ENCODE measurements at places on chromosomes 16 and 17.

DNA sequence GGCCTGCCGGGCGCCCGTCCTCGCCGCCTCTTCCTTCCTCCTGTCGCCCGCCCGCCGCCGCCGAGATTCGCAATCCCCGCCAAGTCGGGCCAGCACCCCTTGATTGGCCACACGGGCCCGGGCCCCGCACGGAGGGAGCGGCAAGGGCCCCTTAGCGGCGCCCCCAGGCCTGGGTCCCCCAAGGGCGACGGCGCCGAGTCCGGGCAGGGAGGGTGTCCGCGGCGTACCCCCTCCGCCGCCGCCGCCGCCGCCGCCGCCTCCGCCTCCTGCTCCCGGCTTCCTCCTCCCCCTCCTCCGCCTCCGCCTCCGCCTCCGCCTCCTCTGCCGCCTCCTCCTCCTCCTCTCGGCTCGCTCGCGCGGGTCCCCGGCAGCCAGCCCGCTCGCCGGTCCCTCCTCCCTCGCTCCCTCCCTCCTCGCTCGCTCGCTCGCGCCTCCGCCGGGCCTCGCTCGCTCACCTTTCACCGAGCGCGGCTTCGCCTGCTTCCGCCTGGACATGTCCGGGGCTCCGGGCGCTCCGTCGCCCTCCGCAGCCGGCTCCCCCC lies 561 bp downstream of the ZNF423 start:
- peak; percentile 69 for DNase-seq

DNA sequence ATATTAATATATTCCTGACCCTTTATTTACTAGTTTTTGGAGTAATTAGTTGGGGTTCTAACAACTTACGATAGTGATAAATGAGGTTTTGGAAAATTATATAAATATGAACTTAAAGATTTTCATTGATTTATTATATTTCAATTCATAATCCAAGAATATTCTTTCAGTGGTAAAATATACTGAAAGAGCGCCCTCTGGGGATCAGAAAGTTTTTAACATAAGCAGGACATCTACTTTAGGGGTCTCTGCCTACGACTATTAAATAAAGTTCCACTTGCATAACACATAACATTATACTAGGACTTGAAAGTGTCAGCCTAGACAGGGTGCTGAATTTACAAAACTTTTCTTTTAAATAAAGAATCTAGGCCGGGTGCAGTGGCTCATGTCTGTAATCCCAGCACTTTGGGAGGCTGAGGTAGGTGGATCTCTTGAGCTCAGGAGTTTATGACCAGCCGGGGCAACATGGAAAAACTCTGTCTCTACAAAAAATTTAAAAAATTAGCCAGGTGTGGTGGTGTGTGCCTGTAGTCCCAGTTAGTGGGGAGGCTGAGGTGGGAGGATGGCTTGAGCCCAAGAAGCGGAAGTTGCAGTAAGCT lies 15.6 kb downstream of the RFWD3 start:
- DNase-seq, result no peak

- no peak for DNase-seq
Measured at GRCh38 chr17:76627510-76627909, 16.0 kb downstream of the ST6GALNAC1 start.

GRCh38 chr16:86219655-86220445 lies 290.5 kb upstream of the FOXF1 start:
- DNase-seq, result peak; percentile 67

DNA sequence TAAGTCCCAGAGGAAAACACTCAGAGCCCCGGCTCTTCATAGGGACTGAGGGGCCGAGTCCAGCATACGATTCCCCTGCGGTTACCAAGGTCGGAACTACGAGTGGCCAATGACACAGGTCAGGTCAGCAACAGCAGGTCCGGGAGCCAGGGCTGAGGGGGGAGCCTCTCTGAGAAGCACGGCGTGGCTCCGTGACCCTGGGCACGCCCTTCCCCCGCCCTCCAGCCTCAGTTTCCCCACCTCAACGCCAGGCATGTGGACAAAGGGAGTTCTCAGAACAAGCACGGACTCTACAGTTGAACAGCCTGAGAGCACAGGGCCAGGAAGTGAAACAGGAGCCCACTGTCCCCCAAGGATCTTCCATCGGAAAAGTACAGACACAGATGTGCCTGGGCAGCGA lies 25.6 kb downstream of the TPSD1 start:
- no peak for DNase-seq

GRCh38 chr17:74176546-74177001 lies 26.9 kb upstream of the RPL38 start:
- DNase-seq, result peak; percentile 55

- DNase-seq, result peak; percentile 89
Measured at GRCh38 chr17:2259769-2260536, 43.6 kb downstream of the SMG6 start.

- DNase-seq, result no peak
Measured at GRCh38 chr16:15398618-15399316, 3.2 kb downstream of the MPV17L start.

DNA sequence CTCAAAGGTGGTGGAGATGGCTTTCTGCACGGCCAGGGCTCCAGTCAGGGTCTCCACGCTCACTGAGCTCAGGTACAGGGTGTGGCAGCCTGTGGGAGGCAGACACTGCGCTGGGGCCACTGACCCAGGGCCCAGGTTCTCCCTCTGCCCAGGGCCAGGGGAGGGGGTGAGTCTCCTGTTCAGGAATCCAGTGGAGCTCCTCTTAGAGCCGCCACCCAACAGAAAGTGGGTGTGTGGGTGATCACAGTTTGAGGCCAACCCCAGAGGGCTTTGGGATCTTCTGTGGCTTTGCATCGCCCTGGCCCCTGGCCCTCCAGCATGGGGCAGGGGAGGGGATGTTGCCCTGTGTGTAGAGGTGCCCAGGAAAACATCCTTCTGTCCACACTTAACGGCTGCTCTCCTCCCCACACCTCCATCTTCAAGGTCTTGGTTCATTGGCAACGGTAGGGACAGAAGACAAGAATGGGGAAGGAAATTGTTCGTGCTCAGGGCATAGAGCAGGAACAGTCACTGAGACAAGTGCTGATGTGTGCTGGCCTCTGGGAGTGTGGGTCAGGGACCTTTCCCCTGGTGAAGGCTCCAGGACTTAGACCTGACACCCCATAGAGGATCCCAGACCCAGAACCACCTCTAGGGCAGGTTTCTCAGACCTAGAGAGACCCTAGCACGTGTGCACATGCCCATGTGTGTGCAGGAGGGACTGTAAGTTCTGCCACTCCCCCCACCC lies 21.5 kb downstream of the TNS4 start:
- no peak for DNase-seq

GRCh38 chr17:6046431-6046830 lies 23.7 kb upstream of the WSCD1 start:
- no peak for DNase-seq

DNA sequence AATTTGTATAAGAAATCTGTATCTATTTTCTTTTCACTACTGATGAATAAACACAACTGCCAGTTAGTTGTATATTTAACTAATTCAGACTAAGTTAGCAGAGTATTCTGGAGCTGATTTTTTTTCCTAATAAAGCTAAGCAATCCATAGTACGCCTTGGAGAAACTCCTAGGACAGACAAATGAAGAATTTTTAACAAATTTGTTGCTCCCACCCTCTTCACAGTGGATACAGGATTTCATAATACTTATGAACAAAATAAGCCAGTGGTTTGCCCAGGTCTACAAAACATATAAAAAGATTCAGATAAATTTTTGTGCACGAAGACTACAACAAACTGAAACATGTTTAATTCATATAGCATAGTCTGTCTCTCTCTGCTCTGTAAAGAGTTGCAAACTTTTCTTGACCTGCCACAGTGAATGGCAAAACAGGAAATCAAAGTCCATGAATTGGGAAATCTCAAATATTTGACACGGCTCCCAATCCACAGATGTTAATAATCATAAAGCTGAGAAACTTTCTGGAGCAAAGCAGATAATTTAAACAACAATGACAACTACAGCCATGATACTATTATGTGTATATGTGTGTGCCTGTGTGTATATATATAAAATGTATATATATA lies 594 bp upstream of the ABCA6 start:
- DNase-seq, result peak; percentile 78

- DNase-seq, result peak; percentile 66
Measured at GRCh38 chr17:7220593-7221277, 997 bp downstream of the ACADVL start.

GRCh38 chr17:65856865-65857264 lies 295.4 kb upstream of the AXIN2 start:
- DNase-seq, result no peak

DNA sequence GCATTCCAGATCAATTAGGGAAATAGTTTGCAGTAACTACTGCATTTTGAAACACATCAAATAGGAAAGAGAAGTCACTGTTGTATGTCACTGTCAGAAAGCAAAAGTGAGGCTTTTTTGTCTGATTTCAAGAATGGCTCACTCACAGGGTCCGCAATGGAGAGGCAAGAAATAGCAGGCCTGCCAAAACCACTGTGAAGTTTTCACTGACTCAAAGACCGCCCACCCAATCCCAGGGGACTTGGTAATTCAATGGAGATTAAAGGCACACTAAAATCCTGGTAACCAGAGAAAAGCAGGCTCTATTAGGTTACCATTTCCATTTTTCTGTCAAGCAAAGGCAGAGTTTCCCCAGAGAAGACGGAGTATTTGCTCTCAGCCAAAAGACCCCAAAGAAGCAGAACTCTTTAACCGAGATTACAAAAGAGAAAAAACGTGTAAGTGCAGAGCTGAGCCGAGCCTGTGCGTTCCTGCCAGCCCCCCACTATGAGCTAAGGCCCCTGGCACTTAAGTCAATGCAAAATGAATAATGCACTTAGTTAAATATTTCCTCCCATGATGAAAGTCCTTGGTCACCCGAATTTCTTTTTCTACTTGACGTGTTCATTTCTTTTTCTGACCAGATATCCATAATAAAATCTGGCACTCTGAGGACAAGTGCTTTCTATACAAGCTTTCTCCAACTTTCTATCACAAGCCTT lies 57.0 kb downstream of the FOXL1 start:
- DNase-seq, result no peak

DNA sequence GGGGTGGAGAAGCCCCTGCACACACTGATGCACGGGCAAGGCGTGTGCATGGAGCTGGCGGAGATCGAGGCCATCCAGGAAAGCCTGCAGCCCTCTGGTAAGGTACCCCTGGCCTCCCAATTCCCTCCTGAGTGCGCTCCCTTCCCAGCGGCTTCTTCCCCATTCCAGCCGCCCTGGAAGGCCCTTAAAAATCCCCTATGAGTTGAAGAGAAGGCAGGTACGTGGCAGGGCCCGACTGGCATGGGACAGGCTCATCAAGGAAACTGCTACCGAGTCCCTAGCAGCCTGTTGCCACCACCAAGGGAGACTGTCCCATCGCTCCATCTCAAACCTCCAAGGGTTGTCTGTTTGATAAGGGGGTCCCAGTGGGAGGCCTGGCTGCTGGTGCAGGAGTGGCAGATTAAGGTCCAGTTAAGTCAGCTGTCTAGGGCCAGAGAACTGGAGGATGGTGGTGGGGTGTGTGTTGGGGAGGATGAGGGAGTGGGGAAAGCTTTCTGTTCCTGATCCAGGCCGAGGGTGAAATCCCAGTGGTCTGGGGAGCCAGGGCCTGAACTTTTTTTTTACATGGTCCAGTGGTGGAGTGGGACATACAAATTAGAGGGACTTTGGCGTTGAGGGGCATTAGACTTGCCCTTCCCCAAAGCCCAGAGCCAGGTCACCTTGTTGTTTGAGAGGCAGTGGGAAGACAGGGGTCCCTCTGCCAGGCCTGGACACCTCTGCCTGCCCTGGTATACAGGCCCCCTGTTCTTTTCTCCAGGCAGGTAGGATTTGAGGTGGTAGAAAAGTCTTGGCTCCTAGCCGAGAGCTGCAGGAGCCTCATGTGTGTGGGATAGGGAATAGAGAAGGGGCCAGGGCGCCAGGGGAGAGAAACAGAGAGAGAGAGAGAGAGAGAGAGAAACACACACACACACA lies 994 bp downstream of the IGFBP4 start:
- no peak for DNase-seq

- DNase-seq, result peak; percentile 99
Measured at GRCh38 chr16:67277294-67277998, 1.9 kb upstream of the PLEKHG4 start.

DNA sequence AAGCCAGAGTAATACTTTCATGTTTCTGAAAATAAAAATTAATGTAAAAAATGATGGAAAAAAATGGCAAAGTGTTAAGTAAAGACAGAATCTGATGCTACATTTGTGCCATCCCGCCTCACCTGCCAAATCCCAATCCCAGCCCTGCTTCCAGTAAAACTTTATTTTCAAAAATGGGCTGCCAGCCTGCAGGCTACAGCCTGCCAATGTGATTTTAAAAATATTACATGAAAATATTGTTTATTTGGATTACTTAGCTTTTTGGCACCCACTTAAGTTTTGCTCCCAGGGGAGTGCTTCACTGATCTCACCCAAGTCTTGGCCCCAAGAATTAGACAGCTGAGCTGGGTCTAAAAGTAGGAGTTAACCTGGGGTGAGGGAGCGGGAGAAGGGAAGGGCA lies 112.8 kb downstream of the C16orf78 start:
- no peak for DNase-seq

- no peak for DNase-seq
Measured at GRCh38 chr17:68379692-68380677, 77.3 kb downstream of the WIPI1 start.

DNA sequence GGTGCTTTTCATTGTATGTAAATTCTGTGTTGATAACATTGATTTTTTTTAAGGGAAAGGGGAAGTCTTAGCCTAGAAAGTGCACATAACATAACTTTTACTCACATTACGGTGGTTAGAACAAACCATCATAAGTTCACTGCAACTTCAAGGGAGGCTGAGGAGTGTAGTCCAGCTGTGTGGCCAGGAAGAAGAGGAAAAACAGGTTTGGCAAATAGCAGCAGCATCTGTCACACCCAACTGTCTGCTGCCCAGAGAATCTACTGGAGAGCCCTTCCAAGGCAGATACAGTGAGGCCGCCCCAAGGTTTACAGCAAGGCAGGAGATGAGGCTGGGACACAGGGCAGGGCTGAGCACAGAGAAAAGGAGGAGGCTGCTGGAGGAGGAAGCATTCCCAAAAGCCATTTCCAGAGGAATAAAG lies 60.6 kb downstream of the AIPL1 start:
- DNase-seq, result no peak

DNA sequence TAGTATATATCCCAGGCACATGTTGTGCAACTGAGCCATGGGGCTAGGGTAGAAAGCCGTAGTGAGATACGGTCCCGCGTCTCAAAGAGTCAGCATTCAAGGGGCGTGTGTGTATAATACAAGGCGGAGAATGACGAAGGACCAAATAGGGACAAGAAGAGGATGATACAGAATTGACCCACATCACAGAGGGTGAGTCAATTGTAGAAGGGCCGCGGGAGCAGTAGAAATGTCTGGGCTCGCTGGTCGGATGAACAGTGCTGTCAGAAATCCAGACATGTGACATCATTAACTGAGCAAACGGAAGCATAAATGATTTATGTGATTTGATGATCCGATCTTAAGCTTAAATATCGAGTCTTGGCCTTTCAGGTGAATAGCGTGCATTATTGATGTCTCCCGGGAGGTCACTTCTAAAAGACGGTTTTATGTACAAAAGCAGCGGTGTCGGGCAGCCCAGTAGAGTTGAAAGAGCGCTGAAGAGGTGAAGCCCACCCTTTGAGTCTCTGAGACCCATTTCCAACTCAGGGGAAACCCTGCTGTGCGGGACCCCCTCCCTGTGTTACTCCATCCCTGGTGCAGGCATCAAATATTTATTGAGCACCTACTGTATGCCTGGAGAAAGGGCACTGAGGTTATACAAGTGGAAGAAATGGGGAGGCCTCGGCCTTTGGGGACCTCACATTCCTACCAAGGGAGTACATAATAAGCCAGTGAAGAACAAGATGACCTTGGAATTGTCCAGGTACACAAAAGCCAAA lies 45.1 kb downstream of the ATP2C2 start:
- DNase-seq, result no peak

Data from amniotic epithelial cell (primary cell).